ENCODE measurements at places on chromosomes 12 and 14.

DNA sequence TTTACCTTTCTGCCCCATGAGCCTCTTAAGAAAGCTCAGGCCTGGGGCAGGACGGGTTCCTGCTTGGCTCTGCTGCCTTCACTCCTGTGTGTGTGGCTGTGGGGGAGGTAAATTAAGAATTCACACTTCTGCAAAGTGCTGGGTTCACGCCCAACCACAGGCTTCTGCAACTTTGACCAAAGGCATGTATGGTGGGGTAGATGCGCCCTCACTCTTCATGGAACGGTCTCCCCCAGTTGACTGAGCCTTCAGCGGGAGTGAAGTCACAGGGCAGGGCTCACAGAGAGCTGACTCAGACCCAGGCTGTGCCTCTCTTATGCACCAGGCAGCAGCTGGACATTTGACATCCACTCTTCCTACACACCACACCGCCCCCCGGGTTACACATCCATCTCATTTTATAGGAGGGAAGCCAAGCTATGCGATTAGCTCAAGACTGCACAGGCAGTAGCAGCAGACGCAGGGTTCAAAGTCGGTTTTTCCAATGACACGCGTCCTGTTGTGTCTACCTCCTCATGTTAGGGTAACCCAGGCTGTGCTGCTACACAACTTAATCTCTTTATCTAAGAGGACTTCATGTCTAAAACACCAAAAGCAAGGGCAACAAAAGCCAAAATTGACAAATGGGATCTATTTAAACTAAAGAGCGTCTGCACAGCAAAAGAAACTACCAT lies 15.4 kb upstream of the BCL11B start:
- DNase-seq = no peak

GRCh38 chr14:37453985-37454384 lies 141.1 kb downstream of the FOXA1 start:
- no peak for DNase-seq

DNA sequence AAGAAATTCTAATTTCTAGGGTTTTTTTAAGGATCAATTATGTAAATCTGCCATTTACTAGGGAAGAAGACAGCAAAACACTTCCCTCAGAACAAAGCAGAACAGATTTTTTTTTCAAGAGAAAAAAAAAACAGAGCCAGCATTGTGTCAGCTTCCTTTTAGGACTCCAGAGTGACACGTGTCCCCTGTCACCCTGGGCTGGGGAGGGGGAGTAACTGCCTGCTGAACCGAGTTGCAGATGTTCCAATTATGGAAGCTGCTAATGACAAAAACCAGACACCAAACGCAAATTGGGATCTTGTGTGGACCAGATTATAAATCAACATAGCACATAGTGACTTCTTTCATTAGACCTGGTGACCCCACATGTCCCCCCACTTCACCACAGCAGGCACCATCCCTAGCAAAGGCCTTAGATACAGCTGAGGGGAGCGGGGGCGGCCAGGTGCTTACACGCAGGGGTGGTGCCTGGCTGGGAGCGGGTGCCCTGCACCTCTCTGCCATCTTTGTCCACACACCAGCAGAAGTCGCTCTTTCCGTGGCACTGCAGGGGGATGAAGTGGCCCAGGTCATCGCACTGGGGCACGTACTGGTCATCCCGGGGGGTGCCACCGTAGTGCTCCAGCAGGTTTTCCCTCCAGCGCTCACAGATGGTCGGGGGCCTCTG lies 25.4 kb downstream of the RTRAF start:
- no peak for DNase-seq

GRCh38 chr12:118424884-118425283 lies 48.5 kb downstream of the SUDS3 start:
- DNase-seq = no peak

GRCh38 chr12:79681008-79681590 lies 9.7 kb downstream of the PAWR start:
- DNase-seq = no peak

GRCh38 chr12:27554421-27555186 lies 30.6 kb downstream of the PPFIBP1 start:
- DNase-seq = peak; percentile 13

- DNase-seq = no peak
These were observed 158.5 kb downstream of the ZFP36L1 start for GRCh38 chr14:68634332-68634731.

DNA sequence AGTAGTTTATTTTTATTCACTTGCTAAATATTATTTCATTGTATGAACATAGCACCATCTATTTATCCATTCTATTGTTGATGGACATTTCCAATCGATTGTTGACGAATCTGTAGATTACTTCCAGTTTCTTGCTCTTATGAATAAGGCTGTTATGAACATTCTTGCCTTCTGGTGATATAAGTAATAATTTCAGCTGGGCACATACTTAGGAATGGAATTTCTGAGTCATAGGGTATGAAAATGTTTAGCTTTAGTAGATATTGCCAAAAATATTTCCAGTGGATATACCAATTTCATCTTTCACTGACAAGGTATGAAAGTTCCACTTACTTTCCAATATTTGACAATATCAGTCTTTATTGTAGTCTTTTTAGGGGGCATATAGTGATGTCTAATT lies 468.5 kb downstream of the ETNK1 start:
- no peak for DNase-seq

- peak; percentile 0 for DNase-seq
These were observed 5.3 kb downstream of the B4GALNT1 start for GRCh38 chr12:57627501-57628279.

GRCh38 chr12:100752841-100753240 lies 41.7 kb upstream of the ANO4 start:
- DNase-seq = no peak

- DNase-seq = no peak
These were observed 2.1 kb downstream of the ATP2B1 start for GRCh38 chr12:89706551-89706950.

- DNase-seq = no peak
These were observed 96.5 kb upstream of the DAAM1 start for GRCh38 chr14:59091976-59092375.

Data from hepatic stellate cell (primary cell).